ENCODE measurements at places on chromosomes 6 and 20.

DNA sequence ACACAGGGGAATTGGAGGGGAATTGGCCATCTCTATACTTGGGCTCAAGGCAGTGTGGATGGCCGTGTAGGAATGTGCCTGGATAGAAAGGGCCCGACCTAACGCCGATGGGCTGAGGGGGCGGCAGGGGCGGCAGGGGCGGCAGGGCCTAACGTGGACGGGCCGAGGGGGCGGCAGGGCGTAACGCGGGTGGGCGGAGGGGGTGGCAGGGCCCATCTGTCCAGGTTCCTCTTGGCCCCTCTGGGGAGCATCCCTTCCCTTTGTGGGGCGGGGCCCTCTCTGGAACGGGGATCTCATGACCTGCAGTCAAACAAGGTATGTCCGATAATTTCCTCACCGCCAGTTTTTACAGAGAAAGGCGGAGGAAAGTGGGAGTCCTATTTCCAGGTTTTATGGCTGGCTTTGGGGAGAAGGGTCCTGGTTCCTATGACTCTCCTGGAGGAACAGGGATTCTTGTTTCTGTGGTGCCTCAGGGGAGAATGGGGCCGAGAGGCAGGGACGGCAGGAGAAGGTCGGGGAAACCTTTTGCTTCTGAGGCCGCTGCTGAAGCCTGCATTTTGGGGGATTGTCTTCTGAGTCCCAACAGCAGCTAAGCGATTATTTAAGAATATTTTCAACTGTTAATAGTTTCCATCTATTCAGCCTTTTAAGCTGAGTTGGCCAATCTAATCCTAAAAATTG, 100.8 kb upstream of the FRMD1 start:
- DNase-seq, result no peak

- DNase-seq, result no peak
These were observed 700.5 kb downstream of the TENT5A start for GRCh38 chr6:81051952-81052351.

DNA sequence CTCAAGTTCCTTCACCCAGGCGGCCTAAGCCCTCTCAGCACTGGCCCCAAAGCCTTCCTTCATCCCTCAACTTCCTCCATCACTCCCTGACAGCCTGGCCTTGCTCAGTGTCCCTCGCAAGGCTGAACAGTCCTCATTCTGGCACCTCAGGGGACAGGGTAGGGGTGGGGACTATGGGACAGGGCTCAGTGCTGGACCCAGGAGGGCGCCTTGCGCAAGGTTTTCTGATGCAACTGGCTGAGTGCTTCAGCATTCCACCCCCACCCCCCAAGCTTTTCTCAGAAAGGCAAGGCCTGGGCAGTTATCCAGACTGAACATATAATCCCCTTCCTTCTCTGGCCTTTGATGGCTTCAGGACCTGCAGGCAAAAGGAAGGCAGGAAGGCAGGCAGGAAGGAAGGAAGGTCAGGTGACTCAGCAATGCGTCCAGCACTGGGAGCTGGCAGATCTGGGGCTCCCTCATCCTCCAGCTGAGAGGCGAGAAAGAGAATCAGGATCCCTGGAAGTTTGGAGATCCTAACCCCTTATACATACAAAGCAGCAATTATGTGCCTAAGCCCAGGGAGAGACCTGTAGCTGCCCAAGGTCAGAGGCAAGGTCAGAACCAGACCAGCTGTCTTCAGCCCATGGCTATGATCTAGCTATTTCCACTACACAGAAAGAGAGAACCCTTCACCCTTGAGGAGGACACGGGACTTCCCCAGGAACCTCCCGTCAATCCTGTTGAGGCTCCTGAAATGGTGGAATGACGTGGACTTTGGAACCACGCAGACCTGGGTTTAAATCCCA, 8.6 kb upstream of the TRIB3 start:
- no peak for DNase-seq

DNA sequence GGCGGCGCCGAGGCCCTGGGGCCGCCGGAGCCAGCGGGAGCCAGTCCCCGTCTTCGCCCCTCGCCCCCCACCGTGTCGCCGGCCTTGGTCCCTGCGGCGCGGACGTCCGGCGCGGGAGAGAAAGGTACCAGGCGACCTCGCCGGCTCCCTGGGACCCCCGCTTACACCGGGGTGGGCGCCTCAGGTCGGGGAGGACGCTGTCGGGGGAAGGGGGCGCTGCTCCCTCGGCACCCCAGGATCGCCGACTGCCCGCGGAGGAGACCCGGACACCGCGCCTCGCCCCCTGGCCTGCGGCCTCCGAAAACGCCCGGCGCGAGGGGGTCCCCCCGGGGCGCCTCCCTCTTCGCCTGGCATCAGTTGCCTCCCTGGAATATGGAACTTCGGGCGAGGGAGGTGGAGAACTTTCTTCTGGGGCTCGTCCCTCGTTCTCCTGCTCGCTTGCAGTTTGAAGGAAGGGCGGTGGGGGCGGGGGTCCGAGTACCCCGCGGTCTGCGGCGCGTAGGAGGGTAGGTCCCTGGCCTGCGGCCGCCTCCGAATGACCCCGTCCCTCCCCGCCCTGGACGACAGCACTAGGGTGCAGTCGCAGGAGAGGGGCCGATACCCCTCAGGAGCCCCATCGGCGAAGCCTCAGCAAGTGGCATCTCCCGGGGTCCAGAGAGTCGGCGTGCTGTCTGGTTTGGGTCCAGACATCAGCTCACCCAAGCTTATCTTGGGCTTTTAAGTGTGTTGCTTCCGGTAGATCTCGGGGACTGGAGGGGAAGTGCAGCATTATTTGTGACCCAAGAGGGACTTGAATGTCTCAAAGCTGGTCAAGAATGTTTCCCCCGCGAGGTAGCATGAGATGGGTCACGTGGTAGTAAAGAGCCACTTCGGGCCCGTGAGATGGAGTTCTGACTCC, 549 bp downstream of the ANKRD6 start:
- no peak for DNase-seq

- DNase-seq, result no peak
These were observed 10.4 kb upstream of the ZFAND3 start for GRCh38 chr6:37809197-37809543.

GRCh38 chr6:130575557-130575956, 209.7 kb downstream of the TMEM200A start:
- DNase-seq, result no peak

- no peak for DNase-seq
These were observed 20.6 kb downstream of the DTNBP1 start for GRCh38 chr6:15642276-15642675.

GRCh38 chr6:31531771-31532643, 3.2 kb downstream of the MCCD1 start:
- DNase-seq, result no peak

DNA sequence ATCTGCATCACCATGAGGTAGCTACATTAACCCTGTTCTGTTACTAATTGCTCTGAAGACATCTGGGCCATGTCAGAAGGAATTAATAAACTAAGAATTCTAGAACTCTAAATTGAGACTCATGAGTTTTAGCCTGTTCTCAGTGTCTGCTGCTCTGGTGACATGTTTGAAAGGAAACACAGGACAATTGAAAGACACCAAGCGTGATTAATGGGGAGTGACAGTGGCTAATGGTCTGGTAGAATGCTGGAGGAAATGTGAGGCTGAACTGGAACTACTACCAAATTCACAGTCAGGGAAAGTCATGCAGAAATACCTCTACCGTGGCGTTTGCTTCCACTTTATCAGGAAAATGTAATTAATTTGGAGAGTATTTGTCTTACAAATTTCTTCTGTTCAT, 140.0 kb downstream of the TBC1D7 start:
- no peak for DNase-seq

- no peak for DNase-seq
These were observed 190.3 kb upstream of the CDYL start for GRCh38 chr6:4585682-4586468.

DNA sequence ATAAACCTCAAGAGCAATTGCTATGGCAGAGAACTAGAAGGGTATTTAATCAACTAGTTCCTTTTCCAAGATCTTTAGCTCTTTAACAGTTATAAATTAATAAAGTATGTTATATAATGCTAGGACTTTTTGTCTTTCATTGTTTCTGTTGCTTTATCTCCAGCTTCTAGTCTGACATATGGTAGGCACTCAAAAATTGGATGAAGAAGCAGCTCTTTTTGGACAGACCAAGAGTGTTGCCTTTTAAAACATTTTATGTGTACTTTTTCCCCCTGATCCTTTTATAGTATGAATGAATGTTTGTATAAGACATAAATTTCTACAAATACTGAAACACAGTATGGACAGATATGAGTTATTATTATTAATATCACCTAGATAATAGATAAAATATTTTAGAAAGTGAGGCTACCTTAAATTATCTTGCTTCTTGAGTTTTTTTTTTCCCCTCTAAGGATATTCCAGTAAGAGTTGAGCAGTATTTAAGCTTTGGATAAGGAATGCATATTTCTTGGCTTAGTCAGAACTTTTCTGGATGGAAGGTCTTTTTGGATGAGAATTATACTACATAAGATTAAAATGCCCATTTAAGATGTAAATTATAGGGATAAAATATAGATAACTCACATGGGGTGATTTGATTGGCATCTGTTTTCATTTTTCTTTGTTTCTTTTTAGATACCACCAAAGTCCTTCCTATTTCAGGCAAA, 16.6 kb downstream of the LAMA2 start:
- no peak for DNase-seq

DNA sequence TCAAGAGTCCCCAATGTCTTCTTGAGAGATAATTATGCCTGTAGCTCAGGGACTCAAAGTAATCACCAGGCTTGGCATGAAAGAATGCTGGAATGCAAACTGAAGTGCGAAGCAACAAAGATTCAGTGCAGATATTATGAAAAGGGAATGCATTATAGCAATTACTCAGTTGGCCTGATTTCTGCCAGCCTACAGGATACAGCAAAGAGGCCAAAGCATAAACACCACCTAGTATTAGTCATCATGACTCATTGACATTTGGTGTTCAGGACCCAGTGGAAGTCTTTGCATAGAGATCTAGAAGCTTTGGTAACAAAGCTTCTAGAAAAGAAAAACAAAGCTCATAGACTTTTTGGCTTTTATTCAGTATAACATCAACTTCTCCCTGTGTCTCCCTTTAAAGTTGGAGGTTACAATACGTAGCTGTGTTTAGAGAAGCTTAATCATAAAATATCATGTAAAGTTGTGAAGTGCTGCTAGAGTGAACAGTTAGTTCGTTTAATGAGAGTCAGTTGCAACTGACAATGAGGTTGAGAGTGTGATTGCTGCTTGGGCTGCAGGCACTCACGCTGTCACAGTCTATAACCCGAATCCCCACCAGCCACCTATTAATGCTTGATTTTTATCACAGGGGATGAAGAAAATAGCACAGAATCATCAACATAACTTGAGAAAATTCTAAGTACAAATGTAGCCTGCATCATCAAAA, 932.7 kb downstream of the TFAP2A start:
- DNase-seq, result no peak

All from right renal cortex interstitium (tissue), 3 donors.